ENCODE measurements at places on chromosomes 4 and X.

- peak; percentile 11 for DNase-seq
Observed at GRCh38 chr4:112516471-112517066, 589 bp upstream of the NEUROG2 start.

- DNase-seq, result no peak
Observed at GRCh38 chr4:43766648-43767047, 682.0 kb downstream of the KCTD8 start.

GRCh38 chr4:57658188-57658587, 548.0 kb upstream of the IGFBP7 start:
- DNase-seq, result no peak

GRCh38 chr4:136670265-136670664, 862.0 kb downstream of the PCDH18 start:
- DNase-seq, result no peak

DNA sequence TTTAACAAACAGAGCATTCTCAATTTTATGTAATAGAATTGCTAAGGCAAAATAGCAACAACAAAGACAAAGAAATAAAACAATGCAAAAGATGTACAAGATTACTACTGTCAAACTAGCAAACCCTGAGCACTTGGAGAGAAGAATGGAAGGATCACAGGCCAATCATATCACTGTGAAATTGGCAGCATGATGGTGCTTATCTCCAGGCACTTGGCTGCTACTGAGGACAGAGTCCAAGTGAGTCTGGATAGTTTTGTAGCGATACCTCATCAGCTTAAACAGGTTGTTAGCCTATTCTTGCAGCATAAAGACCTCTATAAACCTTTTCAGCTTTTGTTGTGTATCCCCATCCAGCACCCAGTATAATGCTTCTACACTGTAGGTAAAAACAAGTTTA, 117.7 kb downstream of the C4orf33 start:
- no peak for DNase-seq

DNA sequence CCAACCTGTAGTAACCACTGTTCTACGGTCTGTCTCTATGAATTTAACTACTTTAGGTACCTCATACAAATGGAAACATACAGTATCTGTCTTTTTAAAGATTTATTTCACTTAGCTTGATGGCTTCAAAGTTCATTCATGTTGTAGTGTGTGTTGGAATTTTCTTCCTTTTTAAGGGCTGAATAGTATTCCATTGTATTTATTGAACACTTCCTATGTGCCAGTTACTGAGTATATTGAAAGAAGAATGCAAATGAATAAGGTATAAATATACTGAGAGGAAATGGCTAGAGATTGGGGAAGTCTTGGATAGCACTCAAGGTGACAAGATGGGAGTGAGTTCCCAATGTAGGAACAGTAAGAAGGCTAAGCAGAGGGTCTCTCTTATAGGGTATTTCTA, 17.3 kb downstream of the TBC1D19 start:
- DNase-seq, result no peak

DNA sequence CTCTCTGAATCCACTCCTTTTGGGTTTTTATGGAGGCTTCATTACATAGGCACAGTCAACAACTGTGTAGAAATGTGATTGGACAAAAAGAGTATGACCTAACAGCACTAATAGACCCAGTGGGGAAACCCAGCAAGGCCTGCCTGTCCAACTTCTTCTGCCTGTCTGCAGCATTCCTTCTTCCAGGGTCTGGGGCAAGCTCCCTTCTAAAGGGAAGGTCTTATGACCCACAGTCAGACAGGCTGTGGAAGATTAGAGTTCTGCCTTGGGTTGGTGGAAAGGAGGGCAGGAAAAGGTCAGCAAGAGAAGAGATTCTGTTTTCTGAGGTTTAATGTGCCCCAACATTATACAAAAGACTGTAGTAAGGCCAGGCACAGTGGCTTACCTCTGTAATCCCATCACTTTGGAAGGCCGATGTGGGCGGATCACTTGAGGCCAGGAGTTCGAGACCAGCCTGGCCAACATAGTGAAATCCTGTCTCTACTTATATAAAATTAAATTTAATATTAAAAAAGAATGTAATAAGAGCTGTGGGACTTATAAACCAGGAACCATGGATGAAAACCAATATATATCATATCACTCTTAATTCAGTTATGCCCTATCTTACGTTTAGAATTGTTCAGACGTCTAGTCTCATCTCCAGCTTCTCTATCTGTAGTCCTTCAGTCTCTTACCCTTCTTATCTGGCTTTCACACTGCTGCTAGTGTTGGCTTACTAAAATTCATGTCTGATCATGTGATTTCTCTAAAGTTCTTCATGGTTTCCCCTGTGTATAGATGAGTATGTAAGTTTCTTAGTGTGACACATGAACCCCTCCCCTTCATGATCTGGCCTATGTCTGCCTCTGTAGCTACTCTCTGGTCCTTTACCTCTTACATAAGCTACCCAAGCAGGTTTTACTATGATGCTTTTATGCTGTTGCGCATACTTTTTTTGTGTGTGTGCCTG, 6.2 kb downstream of the CLCN3 start:
- DNase-seq, result no peak

DNA sequence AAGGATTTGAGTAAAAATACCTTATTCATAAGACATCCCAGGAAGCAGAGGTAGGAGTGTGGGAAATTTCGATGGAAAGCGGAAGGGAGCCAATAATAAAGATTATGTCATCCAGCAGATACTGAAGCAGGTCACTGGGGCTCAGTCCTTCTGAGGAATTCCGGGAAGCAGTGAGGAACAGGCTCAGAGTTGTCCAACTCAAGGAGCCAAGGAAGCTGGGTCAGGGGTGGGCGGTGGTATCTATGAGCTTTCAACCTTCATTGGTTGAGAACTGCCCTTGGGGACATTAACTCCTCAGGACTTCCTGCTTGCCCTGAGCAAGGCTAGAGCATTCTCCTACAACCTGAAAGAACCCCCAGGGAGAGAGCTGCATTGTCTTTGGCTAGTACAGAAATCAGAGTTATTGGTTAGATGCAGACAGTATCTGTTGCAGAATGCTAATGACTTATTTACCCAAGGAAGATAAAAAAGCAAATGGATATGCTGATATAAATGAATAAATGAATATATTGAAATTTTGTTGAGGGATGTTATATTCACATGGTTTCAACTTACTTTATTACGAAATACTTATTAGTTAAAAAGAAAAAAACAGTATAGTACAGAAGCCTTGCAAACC, 68.2 kb downstream of the DMP1 start:
- DNase-seq, result no peak

DNA sequence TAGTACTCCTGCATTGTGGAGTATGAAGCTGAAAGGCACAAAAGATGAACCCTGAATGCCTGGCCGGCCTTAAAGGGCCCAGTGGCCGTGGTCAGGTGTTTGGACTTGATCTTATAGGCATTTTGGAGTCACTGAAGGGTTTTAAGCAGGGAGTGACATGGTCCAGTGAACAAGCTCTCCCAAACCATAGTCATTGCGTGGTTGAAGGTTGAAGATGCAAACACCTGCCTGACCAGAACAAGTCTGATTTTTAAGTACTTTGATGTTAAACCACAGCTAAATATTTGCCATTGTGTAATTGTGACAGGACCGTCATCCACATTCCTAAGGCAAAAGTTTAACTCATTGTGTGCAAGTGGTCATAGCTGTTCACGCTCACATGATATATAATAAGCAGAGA, 3.3 kb downstream of the STK32B start:
- no peak for DNase-seq

DNA sequence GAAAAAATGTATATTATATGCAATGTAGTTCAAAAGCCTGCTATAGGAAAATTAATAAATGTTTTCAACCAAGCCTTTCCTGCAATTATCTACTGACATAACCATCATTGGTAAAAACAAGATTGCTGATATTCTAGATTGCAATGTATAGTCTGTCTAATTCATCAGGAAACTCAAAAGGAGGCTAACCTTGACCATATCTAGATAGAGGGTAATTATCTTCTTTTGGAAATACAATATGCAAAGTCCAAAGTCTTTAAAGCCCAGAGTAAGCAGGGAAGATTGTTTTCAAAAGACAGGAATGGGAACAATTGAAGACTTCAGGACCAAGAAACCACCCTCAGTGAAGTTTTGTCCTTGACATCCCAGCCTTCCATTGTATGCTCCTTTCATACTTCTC, 123.1 kb upstream of the GLRA2 start:
- DNase-seq, result no peak

DNA sequence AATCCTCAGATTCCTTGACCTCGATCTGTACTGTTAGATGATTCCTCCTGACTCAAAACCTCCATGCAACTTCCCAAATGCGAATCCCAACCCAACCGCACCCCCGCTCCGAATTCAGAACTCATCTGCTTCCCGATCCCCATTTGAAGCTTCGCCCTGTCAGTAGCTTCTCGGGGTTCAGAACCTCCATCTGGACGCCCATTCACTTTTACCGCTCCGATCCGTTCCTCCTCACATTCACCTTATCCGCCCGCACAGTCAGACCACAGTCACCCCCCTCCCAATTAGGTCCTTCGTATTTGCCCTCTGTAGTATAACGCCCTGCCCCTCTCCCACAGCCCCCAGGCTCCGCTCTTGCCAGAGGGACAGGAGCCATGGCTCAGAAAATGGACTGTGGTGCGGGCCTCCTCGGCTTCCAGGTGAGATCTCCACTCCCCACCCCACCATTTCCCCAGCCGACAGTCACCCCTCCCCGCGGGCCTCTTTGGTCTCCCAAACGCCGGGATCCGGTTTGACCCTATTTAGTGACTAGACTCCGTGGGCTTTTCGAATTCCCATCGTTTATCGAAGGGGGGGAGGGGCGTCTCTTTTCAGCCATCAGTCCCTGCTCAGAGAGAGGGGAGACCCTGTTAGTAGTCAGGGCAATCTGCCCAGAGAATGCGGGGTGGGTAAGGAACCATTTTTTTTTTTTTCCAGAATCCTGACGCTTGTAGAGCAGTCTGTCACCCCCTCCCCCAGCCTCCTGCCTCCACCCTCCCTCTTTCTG, 691 bp downstream of the MAGED1 start:
- peak; percentile 41 for DNase-seq

DNA sequence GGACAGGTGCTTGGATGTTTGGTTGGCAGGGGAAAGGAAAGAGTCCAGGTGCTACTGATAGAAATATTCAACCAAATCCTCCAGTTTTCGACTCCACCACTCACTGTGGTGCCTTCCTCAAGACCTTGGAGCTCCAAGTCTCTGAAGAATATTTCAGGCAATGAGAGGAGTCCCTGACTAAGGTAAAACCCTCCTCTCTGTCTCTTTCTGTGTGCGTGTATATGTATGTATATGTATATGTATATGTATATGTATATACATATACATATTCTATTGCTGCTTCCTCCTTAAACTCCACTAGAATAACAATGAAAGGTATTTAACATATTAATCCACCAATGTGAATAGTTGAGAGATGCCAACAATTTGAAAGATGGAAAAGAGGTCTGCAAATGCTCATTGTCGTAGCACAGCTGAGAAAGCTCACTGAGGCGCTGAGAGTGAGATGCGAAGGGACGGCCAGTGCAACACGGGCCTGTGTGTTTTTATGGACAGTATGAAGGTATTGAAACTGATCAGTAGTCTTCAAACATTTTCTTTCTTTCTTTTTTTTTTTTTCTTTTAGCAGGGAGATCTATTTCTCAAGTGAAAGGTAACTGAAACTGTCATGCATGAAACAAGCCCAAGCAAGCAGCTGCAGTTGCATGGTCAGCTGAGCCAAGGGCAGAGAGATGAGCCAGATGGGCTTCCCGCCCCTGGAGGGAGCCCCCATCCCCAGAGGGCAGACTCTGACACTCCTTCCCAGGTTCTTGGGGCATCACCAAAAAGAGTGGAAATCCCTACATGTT, 41.1 kb upstream of the HS3ST1 start:
- DNase-seq, result no peak

DNA sequence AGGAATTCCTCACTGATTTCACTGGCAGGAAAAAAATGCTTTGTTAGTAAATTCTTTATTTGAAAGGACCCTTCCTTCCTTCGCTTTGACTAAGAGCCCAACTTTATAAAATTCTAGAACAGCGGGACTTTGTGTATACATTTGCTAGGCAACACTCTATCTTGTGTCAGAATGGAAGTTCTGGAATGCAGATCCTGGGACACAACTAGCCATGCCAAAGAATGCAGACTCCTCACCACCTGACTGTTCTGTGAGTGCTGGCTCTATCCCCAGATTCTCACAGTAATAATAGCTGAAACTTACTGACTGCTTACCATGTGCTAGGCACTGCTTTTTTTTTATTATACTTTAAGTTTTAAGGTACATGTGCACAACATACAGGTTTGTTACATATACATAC, 73.3 kb upstream of the ZDHHC15 start:
- no peak for DNase-seq

GRCh38 chrX:40380655-40381488, 199.9 kb upstream of the ATP6AP2 start:
- no peak for DNase-seq

GRCh38 chrX:53237056-53237455, 12.0 kb upstream of the KDM5C start:
- no peak for DNase-seq

DNA sequence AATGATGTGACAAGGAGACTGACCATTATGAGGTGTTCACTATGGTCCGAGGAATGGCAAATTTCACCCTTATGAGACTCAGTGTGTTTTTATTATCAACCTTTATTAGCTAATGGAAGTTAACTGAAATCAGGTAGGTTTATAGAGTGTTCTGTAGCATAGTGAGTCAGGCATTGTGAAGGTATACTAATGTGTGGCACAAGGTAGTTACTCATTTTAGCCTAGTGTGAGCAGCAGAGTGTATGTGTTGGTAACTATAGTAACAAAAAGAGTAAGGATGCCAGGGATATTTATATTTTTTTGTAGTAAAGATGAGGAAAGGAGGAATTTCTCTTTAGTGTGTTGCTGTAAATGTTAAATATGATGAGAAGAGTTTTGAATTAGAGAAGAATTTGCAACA, 12.0 kb downstream of the PDLIM5 start:
- no peak for DNase-seq

DNA sequence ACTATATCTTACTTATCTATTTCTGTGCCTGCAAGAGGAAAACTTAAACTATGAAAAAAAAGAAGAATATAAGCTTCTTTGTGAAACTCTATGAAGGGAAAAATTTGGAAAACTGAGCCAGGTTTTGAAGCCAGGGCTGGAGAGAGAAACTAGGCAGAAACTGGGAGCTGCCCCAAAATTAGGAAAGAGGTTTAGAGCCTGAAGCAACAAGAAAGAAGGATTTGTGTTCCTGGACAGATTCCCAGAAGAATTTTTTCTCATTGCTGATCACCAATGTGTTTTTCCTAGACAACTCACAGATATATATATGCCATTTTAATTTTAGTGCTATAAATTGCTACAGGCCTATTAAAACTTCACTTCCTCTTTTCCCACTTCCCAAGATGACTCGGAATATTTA, 245.0 kb upstream of the GEMIN8 start:
- no peak for DNase-seq

- DNase-seq, result no peak
Observed at GRCh38 chr4:74266081-74266480, 42.2 kb upstream of the EPGN start.

DNA sequence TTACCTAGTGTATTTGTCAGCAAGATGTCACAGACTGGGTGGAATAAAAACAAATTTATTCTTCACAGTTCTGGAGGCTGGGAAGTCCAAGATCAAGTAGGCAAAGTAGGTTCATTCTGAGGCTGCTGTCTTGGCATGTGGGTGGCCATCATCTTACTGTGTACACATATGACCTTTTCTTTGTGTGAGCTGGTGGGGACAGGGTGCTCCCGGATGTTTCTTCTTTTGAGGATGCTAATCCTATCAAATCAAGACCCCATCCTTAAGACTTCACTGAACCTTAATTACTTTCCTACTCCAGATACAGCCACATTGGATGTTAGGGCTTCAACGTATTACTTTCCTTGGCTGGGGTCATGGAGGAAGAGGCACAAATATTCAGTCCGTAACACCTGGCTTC, 74.0 kb downstream of the TLL1 start:
- DNase-seq, result no peak

Data from CD8-positive, alpha-beta T cell (primary cell).